Inflammatory macrophage (primary cell): ENCODE measurements at places on chromosomes 7 and 10.

GRCh38 chr7:24828891-24829661 is 71.8 kb upstream of the GSDME start:
- DNase-seq: peak; percentile 42

GRCh38 chr10:18104223-18104872 is 35.9 kb upstream of the CACNB2 start:
- DNase-seq: peak; percentile 61

GRCh38 chr7:138162236-138162635 is 86.0 kb downstream of the AKR1D1 start:
- no peak for DNase-seq

DNA sequence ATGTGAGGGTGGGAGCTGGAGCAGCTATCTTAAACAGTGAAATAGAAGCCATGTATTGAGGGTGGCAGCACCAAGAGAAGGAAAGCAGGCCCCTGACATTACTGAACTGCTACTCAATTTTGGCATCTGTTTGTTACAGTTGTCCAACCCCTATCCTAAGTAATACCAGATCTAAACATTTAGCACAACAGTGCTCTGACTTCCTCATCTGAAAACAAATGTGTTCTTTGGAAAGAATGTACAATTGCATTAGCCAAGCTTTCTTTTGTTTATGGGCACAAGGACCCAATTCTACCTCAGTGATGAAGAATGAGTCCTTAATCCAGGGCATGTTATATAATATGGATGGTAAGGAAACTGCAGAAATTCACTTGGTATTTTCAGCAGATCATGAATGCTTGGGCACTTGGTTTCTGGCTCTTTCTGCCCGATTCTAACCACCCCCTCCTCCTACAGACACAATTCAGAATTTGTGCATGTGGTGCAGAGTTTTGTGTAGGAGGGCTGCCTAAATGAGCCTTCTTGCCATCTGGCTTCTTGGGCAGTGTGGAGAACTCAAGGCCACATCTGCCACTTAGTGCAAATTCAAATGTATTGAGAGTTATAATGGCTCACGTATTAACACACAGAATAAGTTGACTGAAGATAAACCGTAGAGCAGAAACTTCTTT is 36.9 kb upstream of the KMT2E start:
- peak; percentile 73 for DNase-seq

DNA sequence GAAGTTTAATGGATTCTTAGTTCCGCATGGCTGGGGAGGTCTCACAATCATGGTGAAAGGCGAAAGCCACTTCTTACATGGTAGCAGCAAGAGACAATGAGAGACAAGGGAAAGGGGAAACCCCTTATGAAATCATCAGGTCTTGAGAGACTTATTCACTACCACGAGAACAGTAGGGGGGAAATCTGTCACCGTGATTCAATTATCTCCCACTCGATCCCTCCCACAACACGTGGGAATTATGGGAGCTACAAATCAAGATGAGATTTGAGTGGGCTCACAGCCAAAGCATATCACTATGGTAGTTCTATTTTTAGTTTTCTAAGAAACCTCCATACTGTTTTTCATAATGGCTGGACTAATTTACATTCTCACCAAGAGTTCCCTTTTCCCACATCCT is 36.7 kb downstream of the SPAM1 start:
- DNase-seq: no peak
